ENCODE measurements at places on chromosomes 13 and 19.
A peak's percentile ranks its signal among the peaks of the same experiment; 100 is the strongest.

DNA sequence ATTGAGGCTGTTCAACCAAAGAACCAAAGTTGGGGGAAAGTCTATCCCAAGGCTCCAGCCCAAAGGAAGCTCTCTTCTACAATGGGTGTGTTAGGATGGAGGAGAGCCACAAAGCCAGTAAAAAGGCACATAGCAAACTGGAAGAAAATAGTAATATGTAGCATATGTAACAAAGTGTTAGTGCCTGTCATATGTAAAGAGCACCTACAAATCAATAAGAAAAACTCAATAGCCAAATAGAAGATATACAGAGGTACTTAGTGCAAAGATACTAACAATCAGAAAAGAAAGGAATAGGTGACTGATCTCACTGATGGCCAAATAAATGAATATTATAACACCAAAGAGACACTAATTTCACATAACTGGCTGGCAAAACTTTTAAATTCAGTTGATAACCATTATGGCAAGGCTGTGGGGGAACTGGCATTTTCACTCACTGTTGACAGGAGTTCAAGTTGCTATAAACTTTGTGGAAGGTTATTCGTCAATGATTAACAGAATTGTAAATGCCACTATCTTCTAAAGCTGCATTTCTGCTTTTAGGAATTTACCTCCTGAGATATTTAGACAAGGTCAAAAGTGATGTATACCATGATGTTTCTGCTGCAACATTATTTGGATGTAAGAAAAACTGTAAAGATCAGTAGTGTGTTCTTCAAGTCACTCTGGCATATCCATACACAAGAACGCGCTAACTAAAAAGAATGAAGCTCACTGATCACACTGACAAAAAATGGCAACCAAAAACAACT lies 110.8 kb downstream of the GNG7 start:
- no peak for DNase-seq

DNA sequence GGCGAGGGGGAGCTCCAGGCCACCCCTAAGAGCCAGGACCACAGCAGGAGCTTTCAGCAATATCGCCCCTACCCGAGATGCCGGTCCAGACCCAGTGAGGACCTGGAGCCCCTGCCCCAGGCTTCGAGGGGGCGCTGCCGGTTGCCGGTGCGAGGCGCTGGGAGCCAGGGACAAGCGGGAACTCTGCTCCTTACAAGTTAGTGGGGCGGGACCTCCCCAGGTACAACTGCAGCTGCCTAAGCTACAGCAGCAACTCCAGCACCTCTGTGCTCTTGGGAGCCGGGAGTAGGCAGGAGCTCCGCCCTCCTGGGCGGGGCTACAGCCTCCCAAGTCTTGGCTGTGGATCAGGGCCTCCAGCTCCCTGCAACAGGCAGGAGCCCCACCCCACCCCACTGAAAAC lies 15.2 kb upstream of the TSC22D1 start:
- no peak for DNase-seq

DNA sequence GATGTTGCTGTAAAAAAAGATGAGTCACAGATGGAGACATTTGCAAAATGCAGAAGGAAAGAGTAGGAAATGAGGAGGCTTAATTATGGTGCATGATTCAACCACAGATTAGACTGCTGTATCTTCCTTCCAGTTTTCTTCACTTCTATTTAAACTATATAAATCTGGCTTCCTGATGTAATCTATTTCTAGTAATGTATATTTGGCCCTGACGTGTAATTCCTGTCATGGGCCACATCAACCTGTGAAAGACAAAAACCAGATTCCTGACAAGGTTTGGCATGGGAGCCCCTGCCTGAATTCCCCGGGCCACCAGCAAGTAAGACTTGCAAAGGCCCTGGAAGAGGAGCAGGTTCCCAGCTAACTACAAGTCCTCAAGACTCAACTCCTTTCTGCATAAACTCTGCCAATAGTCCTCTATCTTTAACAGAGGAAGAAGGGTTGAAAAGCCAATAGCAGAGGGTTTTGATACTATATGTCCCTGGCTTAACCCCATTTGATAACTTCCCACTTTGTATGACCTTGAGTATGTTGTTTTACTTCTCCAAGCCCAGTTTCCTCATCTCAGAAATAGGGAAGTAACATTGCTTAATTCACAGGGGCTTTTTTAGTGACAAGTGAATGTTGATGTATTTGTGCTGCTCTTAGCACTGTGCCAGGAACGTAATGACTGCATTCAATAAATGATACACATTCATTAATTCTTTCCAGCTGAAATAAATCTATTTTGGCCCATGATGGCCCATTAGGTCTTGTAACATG lies 172.7 kb downstream of the SPRY2 start:
- no peak for DNase-seq

DNA sequence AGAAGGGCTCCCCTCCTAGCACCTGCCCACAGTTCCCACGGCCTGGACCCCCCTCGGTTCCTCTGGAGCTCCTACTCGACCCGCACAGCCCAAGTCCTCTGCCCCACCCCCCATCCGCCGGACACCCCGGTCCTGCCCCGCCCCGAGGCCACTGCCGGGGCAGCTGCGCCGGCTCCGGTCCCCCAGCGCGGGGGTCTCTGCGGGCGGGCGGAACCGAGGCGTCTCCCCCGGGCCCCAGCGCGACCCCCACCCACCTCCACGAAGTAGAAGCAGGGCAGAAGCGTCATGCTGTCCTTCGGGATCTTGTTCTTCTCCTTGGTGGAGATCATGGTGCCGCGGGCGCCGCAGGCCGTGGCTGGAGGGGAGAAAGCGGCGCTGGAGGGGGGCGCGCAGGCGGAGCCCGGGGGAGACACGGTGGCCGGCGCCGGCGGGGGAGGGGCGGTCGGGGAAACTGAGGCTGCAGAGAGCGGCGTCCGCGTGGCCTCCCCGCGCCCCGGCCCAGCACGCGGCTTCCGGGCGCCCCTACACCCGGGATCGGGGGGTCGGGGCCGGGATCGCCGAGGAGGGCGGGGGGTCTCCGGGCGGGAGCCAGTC lies 427 bp downstream of the PLPPR3 start:
- no peak for DNase-seq

DNA sequence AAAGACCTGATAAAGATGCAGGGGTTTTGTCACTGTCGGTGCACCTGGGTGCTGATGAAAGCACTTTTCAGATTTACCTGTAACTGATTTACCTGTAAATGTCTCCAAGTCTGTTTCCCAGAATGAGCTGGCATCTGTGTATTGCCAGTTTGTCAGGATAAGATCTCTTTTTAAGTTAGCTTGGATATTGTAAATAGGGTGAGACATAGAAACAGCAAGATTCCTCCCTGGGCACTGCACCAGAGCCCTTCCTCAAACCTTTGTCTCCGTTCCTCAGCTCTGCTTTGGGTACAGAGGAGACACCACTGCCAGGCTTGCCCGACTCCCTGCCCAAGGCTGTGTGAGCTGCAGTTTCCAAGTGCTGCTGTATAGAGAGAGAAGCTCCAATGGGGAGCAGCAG lies 158.6 kb downstream of the TNFRSF19 start:
- DNase-seq: no peak

DNA sequence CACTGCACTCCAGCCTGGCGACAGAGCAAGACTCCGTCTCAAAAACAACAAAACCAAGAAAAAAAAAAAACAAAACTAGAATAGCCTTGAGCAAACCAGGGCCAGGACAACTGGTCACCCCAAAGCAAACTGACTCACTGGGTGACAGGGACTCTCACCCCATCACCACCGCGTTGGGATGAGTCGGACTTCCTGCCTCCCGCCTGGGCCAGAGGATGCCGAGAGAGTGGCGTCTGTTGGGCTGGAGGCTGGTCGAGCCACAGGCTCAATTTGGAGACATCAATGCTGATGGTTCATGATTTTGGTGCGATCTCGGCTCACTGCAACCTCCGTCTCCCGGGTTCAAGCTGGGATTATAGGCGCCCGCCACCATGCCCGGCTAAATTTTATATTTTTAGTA lies 11.6 kb downstream of the TMPRSS9 start:
- no peak for DNase-seq

GRCh38 chr19:55197528-55197927 lies 11.8 kb downstream of the PTPRH start:
- no peak for DNase-seq

- DNase-seq: no peak
Measured at GRCh38 chr19:17550076-17550667, 5.3 kb upstream of the COLGALT1 start.

GRCh38 chr13:111283991-111284390 lies 36.5 kb upstream of the TEX29 start:
- DNase-seq: no peak

DNA sequence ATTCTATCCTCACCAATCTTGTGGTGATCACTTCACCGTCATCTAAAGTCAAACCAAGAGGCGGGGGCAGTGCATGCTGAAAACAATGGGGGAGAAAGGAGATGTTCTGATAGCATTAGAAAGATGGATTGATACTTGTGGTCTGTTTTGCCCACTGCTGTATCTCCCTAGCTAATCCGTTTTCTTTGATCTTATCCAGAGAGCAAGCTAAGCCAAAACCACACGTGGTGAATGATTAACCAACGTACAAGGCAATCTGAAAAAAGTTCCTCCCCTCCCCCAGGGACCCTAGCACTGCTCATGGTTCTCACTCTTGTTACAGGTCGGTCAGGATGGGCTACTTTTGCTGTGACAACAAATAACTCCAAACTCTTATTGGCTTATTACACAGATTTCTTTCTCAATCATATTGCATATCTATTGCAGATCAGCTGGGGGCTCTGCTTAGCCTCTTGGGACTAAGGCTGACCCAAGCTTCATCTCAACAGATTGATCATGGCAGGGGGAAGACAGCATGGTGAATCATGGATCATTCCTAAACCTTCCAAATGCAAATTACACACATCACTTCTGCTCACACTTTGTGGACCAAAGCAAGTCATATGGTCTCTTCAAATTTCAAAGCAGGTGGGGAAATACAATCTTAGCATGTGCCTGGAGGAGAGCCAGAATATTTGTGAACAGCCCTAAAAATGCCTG lies 11.9 kb upstream of the C13orf42 start:
- no peak for DNase-seq

- no peak for DNase-seq
Measured at GRCh38 chr13:52780092-52780491, 40.5 kb upstream of the CNMD start.

- DNase-seq: no peak
Measured at GRCh38 chr13:26348966-26349365, 95.0 kb downstream of the CDK8 start.

- DNase-seq: no peak
Measured at GRCh38 chr19:39494661-39495060, 4.1 kb upstream of the DLL3 start.

DNA sequence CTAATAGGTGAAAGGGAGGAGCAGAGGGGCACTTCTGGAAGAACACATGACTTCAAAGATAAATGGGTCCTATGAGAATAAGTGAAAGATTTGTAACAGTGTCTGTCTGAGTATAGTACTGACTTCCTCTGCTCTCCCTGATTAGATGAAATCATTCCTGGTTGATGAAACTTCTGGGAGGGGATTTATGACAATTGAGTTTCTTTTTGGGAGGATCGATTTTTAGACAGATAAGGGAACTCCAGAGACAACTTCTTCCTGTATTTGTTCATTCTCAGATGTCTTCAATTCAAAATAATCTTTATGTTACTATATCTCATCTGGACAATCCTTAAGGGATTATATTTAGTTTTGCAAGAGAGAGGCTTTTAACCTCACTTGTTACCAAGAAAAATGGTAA lies 20.0 kb downstream of the SETDB2 start:
- no peak for DNase-seq

DNA sequence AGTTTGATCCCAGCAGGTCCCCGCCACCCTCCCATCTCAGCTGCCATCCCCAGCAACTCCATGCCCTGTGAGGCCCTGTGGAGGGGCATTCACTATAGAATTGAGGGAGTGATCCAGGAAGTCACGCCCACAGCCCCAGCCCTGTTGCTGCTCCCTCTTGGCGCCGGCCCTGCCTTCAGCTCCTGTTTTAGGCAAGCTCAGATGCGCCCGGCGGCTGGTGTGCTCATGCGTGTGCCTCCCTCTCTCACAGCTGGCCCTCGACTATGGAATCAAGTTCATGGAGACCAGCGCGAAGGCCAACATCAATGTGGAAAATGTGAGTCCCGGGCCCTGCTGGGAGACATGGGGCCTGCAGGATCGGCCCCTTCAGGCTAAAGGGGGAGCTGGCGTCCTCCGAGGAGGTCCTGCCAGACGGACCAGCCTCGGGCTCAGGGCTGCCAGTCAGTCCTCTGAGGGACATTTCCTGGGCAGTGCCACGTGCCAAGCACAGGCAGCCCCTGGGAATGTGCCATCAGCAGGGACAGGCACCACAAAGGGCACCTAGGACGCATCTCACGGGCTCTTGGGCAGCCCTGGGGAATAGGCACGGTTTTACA lies 15.6 kb upstream of the HSH2D start:
- DNase-seq: no peak

DNA sequence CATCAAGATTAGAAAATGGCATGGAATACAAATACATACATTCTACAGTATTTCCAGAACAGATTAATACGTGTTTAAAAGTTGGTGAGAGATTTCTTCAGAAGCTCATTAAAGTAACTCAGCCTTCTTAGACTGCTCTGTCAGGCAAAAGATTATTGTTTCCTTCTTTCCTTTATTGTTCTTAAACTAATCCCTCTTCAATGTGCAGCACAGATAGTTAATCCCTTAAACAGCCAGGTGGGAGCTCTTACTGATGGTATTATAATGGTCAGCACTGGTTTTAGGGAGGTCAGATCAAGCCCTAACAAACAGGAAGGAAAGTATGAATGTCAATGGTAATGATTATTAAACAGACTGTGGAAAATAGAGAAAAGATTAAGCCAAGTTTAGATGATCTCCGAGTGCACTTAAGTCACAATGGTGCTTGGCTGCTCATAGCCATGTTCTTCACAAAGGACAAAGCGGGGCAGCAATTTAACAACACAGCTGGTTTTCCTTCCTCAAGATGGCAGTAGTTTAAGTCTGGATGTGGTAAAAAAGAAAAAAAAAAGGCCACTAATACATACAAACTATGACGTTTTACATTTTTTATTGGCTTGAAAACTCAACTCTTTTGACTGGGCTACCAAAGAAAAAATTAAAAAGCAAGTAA lies 992.6 kb downstream of the PCDH9 start:
- DNase-seq: no peak

DNA sequence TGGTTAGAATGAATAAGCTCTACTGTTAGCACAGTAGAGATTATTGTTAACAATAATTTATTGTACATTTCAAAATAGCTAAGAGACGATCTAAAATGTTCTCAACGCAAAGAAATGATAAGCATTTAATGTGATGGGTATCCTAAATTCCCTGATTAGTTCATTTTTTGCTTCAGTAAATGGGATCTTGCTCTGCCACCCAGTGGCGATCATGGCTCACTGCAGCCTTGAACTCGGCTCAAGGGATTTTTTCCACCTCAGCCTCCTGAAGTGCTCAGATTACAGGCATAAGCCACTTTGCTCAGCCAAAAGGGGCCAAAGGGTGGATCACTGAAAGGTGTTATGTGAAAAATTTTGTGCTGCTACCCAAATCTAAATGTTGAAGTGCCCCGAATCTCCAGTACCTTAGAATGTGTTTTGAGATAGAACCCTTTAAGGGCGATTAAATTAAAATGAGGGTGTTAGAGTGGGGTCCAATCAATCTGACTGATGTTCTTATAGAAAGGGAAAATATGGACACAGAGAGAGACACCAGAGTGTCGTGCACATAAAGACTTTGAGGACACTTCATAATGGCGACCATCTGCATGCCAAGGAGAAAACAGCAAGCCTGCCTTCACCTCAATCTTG lies 31.5 kb upstream of the ZNF766 start:
- peak; percentile 29 for DNase-seq
